ENCODE measurements at places on chromosomes 2 and 18.

- H3K4me3 ChIP-seq: no peak overlapping the region
- no peak overlapping the region for H3K27ac ChIP-seq
- DNase-seq: no peak
- no peaks in the 10 kb centered on the region for H3K27me3 ChIP-seq
These were observed 55.7 kb upstream of the EML4 start for GRCh38 chr2:42113452-42113851.

DNA sequence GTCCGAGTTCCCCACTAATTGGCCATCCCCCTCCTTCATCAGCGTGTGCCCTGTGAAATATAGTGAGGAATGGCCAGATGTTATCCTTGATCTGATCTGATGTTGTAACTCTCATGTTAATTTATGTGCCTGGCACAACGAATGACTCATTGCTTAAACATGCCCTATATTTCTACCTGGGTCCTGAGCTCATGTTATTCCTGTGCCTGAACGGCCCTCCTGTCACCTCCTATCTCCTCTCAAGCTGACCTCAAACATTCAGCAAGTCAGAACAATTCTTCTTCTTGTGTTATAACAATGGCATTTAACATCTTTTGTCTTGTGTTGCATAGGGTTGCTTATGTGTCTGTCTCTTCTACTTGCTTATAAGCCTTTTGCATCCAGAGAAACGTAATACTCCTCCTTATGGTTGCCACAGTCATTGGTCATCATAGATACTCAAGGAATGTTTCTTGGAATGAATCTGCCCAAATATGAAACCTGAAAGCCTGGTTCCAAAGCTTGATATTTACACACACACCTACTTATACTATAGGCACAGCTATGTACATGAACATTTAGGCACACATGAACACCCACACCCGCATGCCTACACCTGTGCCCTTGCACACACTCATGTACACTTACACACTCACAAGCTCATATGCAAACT, 80.2 kb upstream of the PHLPP1 start:
- no peak overlapping the region for H3K27ac ChIP-seq
- H3K36me3 ChIP-seq: no peaks in the 10 kb centered on the region
- H3K4me3 ChIP-seq: no peak overlapping the region
- H3K27me3 ChIP-seq: peaks cover 11% of the 10 kb centered on the region

GRCh38 chr2:238720232-238720672, 127.6 kb upstream of the TWIST2 start:
- H3K4me1 ChIP-seq: no peaks in the 10 kb centered on the region
- H3K27me3 ChIP-seq: peaks cover 46% of the 10 kb centered on the region
- H3K4me3 ChIP-seq: no peak overlapping the region
- peak; percentile 70 for DNase-seq

- H3K27me3 ChIP-seq: no peaks in the 10 kb centered on the region
- H3K4me1 ChIP-seq: peaks cover 30% of the 10 kb centered on the region
- H3K4me3 ChIP-seq: no peak overlapping the region
- H3K27ac ChIP-seq: no peak overlapping the region
These were observed 92.6 kb upstream of the TMEM18 start for GRCh38 chr2:769771-770170.

DNA sequence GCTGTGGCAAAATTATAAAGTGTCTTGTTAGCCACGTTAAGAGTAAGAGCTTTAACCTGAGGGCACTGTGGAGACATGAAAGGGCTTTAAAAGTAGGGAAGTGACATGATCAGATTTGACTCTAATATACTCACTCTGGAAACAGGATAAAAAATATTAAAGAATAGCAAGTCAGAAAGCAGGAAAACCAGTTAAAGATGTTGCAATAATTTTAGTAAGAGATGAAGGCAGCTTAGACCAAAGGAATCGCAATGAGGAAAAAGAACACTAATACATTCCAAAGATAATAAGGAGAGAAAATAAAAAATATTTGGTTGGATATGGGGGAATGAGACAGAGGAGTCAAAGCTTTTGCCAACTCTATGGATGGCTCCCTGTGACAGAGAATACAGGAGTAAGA, 183.8 kb downstream of the DYM start:
- no peak for DNase-seq
- no peak overlapping the region for H3K27ac ChIP-seq
- peaks cover 34% of the 10 kb centered on the region for H3K36me3 ChIP-seq
- no peaks in the 10 kb centered on the region for H3K27me3 ChIP-seq
- H3K4me3 ChIP-seq: no peak overlapping the region

- no peaks in the 10 kb centered on the region for H3K4me1 ChIP-seq
- DNase-seq: no peak
- H3K27ac ChIP-seq: no peak overlapping the region
- H3K27me3 ChIP-seq: no peaks in the 10 kb centered on the region
- H3K4me3 ChIP-seq: no peak overlapping the region
These were observed 176.2 kb upstream of the ST6GAL2 start for GRCh38 chr2:107062173-107062572.

DNA sequence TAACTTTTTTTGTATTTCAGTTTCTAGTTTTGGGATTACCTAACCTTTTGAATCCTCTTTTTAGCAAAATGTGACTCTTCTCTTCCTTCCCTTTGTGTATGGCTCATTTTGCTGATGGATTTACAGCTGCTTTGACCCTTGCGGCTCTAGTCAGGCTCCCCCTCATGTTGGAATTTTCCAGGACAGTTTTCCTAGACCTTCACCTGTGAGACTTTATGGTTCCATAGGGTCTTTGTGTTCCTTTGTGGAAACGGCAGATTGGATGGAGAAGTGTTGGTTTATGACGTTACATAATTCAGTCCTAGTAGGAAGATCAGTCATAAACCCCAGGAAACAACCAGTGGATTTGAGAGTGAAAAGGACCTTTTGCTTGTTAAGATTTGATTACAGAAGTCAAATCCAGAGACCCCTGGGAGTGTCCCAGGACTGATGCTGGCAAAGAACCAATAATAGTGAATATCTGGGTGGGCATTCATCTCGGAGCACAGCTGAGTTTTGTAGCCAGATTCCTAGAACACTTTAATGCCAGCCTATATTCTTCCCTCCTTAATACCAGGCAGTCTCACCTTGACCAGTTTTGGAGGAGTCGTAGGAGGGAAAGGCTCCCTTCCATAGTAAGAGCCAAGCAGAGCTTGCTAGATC, 42.7 kb downstream of the SOCS6 start:
- no peaks in the 10 kb centered on the region for H3K27me3 ChIP-seq
- no peak overlapping the region for H3K27ac ChIP-seq
- no peaks in the 10 kb centered on the region for H3K36me3 ChIP-seq
- no peaks in the 10 kb centered on the region for H3K4me1 ChIP-seq
- H3K4me3 ChIP-seq: no peak overlapping the region
- DNase-seq: no peak

DNA sequence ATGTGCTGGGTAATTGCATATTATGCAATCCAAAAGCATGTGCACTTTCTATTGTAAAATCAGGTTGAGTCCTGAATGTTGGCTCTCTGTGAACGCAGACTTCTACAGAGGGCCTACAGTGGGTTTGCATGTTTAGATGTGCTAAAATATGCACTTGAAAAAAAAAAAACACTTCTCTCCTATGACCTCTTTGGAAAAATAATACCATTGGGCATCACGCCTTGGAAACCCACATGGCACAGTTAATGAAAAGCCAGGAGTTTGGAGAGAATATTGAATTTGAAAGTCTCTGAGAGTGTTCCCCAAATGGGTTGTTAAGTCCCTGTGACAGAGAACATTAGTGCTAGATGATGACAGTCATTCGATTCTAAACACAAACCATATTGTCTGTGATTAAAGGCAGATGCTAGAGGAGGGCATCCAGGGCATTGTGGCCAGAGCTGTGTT, 710.4 kb upstream of the PIK3C3 start:
- H3K27me3 ChIP-seq: no peaks in the 10 kb centered on the region
- H3K4me3 ChIP-seq: no peak overlapping the region
- H3K27ac ChIP-seq: no peak overlapping the region
- H3K36me3 ChIP-seq: no peaks in the 10 kb centered on the region
- no peaks in the 10 kb centered on the region for H3K4me1 ChIP-seq

- H3K27ac ChIP-seq: no peak overlapping the region
- no peaks in the 10 kb centered on the region for H3K4me1 ChIP-seq
- H3K36me3 ChIP-seq: no peaks in the 10 kb centered on the region
- H3K4me3 ChIP-seq: no peak overlapping the region
- H3K27me3 ChIP-seq: peaks cover 7% of the 10 kb centered on the region
These were observed 169.8 kb upstream of the PKDCC start for GRCh38 chr2:41878056-41878455.

DNA sequence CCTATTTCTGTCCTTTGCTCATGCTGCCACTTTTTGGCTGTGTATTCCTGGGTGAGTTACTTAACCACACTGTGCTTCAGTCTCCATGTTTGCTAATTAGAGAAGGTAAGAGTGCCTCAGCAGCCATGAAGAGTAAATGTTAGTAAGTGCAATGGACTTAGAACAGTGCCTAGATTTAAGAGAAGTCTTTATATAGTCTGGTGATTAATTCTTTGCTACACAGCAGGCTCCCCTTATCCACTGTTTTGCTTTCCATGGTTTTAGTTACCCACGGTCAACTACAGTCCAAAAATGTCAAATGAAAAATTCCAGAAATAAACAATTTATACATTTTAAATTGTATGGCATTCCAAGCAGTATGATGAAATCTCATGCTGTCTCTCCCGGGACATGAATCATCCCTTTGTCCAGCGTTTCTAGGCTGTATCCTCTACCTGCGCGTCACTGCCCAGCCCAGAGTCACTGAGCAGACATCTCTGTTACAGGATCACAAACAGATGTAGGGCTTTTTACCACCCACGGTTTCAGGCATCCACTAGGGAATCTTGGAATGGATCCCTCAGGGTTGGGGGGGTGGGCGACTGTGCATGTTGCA, 91.0 kb downstream of the CTIF start:
- H3K4me3 ChIP-seq: no peak overlapping the region
- no peak for DNase-seq
- no peak overlapping the region for H3K27ac ChIP-seq

GRCh38 chr2:68768951-68769350, 34.3 kb downstream of the ARHGAP25 start:
- H3K4me3 ChIP-seq: peak overlapping the region; percentile 69
- no peak for DNase-seq
- no peaks in the 10 kb centered on the region for H3K27me3 ChIP-seq

- H3K27ac ChIP-seq: no peak overlapping the region
- no peaks in the 10 kb centered on the region for H3K36me3 ChIP-seq
- no peak overlapping the region for H3K4me3 ChIP-seq
- no peaks in the 10 kb centered on the region for H3K27me3 ChIP-seq
- H3K4me1 ChIP-seq: no peaks in the 10 kb centered on the region
These were observed 87.7 kb downstream of the CLIP4 start for GRCh38 chr2:29202819-29203495.

GRCh38 chr2:28926847-28927246, 32.4 kb downstream of the WDR43 start:
- H3K36me3 ChIP-seq: peaks cover 89% of the 10 kb centered on the region
- no peaks in the 10 kb centered on the region for H3K4me1 ChIP-seq
- H3K27me3 ChIP-seq: no peaks in the 10 kb centered on the region
- DNase-seq: no peak
- no peak overlapping the region for H3K4me3 ChIP-seq

DNA sequence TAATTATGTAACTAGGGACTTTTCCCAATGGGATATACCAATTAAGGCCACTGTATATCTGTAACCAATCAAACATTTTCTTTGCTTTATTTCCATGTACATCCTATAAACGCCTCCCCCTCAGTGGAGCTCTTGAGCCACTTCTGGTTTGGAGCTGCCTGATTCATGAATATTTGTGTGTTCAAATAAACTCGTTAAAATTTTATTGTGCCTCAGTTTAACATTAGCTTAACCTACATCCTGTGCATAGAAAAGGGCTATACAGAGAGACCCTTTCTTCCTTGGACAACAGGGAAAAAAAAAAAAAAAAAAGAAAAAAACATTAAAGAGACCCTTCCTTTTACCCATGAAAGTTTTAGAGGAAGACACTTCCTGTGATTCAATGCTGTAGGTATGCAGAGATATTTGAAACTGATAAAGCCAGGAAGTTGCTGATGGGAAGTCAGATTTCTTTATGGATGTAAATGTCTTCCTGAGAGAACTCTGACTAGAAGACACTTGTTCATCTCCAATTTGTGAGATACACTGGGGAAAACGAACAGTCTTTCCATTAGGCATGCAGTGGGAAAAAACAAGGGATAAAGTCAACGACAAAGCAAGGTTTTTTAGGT, 614.6 kb upstream of the SOX11 start:
- no peak for DNase-seq
- no peak overlapping the region for H3K4me3 ChIP-seq
- no peak overlapping the region for H3K27ac ChIP-seq
- H3K4me1 ChIP-seq: no peaks in the 10 kb centered on the region
- H3K27me3 ChIP-seq: no peaks in the 10 kb centered on the region
- no peaks in the 10 kb centered on the region for H3K36me3 ChIP-seq

DNA sequence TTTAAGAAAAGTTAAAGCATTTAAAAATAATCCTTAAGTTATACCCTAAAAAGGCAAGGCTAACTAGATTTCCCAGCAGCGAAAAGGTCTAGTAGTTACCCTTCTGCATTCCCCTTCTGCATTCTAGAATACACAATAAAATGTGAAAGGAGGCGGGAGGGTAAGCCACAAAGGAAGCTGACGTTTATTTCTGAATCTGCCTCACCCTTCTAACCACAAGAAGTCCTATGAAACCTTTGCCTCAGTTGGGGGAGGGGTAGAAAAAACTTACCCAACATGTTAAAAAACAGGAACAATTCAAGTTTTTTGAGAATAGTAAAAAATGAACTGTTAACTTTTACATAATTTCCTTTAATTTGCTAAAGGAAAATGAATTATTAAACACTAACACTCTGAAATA, 11.3 kb downstream of the STK17B start:
- H3K27me3 ChIP-seq: no peaks in the 10 kb centered on the region
- peaks cover 76% of the 10 kb centered on the region for H3K36me3 ChIP-seq
- H3K4me1 ChIP-seq: peaks cover 91% of the 10 kb centered on the region

DNA sequence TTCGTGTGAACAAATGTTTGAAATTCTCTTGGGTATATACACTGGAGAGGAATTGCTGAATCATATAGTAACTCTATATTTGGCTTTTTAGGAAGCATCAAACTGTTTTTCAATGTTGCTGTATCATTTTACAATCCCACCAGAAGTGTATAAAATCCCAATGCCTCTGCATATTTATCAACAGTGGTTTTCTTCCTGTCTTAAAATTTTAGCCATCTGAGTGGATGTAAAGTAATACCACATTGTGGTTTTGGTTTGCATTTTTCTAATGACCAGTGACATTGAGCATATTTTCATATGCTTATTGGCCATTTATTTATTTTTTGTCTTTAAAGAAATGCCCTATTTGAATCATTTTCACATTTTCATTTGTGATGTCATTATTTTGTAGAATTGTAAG, 22.8 kb upstream of the LRP1B start:
- H3K36me3 ChIP-seq: no peaks in the 10 kb centered on the region
- H3K27me3 ChIP-seq: no peaks in the 10 kb centered on the region
- no peaks in the 10 kb centered on the region for H3K4me1 ChIP-seq
- no peak for DNase-seq
- no peak overlapping the region for H3K4me3 ChIP-seq
- H3K27ac ChIP-seq: no peak overlapping the region

Measured in activated naive CD8-positive, alpha-beta T cell treated with anti-CD3 and anti-CD28 coated beads, Interleukin-2, amount 50 U/mL, for 24 hours (primary cell).